Osteocyte (in vitro differentiated cells): ENCODE measurements at places on chromosomes 11 and 22. TPM values are rescaled to one million over a fixed set of nuclear protein-coding genes. Genes with fewer than 3 reads are reported as not detected.

GRCh38 chr22:29806196-29806595 is 31.9 kb downstream of the ASCC2 start:
- H3K27ac ChIP-seq, result no peak overlapping the region
- no peaks in the 10 kb centered on the region for H3K4me1 ChIP-seq
- no peak for DNase-seq
- no peak overlapping the region for H3K4me3 ChIP-seq

MYRF gene
- total RNA-seq, result 0.43 and 0.47 TPM in 2 replicates

GRCh38 chr11:119359365-119360214 is 13.1 kb upstream of the MFRP start:
- peaks cover 31% of the 10 kb centered on the region for H3K4me1 ChIP-seq
- no peak overlapping the region for H3K27ac ChIP-seq
- no peaks in the 10 kb centered on the region for H3K36me3 ChIP-seq
- peaks cover 2% of the 10 kb centered on the region for H3K27me3 ChIP-seq

DNA sequence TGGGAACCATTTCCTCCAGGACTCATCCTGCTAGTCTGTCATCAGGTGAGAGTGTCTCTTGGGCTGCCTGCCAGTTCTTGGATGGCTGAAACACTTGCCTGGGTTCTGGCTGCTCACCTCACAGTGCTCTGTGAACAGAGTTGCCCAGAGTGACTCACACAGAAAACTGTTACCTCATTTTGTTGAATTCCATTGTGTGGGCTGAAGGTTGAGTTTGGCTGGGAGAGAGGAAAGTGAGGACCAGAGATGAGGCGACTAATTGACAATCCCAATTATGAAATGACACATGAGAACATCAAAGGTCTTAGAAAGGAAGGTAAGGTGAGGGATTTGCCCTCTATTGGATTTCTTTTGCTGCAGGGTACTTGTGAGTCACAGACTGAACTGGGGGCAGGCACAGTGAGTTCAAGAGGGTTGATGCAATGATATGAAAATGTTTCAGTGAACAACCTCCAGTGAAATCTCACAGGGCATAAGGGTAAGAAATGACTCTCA is 20.2 kb upstream of the CALCB start:
- DNase-seq, result no peak
- H3K27ac ChIP-seq, result no peak overlapping the region
- H3K27me3 ChIP-seq, result peaks cover 2% of the 10 kb centered on the region
- H3K36me3 ChIP-seq, result no peaks in the 10 kb centered on the region
- H3K4me1 ChIP-seq, result no peaks in the 10 kb centered on the region
- H3K4me3 ChIP-seq, result no peak overlapping the region

DNA sequence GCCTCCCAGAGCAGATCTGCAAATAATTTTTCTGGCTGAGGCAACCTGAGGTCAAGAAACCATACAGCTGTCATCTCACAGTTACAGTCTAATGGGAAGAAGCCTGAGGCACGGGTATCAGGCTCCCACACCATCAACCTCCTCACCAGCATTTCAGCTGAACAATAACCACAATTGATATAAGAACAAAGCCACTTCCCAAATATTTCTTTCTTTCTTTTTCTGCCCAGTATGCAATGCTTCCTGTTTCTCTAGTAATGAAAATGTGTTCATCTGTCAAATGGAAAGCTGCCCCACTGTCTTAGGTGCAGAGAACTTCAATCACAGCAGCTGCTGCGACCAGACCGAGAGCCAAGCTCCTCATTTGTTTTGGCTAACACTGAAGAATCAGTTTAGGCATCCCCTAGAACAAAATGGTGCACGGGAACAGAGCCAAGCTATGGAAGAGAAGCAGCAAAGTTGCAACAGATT is 108.4 kb downstream of the BLID start:
- H3K36me3 ChIP-seq, result no peaks in the 10 kb centered on the region
- H3K4me1 ChIP-seq, result peaks cover 6% of the 10 kb centered on the region
- no peaks in the 10 kb centered on the region for H3K27me3 ChIP-seq
- H3K4me3 ChIP-seq, result no peak overlapping the region

DNA sequence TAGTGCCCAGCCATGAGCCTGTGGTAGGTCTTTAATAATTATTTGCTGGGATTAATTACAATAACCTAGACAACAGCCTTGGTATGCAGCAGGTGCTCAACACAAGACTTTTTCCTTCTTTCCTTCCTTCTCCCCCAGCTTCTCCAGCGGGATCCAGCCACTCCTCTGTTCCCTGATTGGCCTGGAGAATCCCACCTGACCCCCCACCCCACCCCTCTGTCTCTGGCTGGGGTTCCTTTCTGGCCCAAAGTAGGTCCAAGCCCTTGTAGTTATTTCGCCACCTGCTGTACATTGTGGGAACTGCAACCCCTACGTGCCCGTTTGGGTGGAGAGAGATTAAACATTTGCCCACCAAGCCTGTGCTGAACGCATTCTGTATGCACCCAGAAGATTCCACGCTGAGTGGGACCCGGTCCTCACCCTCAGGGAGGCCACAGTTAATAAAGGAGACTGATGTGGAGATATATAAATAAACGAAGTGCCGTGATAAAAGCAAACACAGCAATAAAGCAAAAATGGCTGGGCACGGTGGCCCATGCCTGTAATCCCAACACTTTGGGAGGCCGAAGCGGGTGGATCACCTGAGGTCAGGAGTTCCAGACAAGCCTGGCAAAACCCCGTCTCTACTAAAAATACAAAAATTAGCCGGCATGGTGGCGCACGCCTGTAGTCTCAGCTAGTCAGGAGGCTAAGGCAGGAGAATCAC is 32.1 kb upstream of the DGKZ start:
- peaks cover 1% of the 10 kb centered on the region for H3K4me1 ChIP-seq
- peak; percentile 90 for DNase-seq
- peak overlapping the region; percentile 65 for H3K27ac ChIP-seq
- peaks cover 30% of the 10 kb centered on the region for H3K36me3 ChIP-seq
- H3K4me3 ChIP-seq, result no peak overlapping the region

DNA sequence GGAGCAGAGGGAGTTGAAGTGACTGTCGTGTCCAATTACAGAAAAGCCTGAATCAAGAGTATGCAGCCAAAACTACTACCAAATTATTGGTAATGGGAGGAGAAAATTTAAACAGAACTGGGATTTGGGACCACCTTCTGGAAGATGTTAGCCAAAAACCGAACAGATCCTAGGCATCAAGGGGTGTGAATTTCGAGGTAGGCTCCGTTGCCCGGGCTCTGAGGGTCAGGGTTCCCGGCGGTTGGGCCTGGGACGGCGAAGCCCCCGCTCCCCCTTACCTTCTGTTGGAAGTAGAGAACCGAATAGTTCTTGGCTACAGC is 313 bp downstream of the PRCP start:
- no peak for DNase-seq
- H3K27me3 ChIP-seq, result no peaks in the 10 kb centered on the region
- H3K27ac ChIP-seq, result peak overlapping the region; percentile 96
- peaks cover 21% of the 10 kb centered on the region for H3K4me1 ChIP-seq
- H3K36me3 ChIP-seq, result no peaks in the 10 kb centered on the region
- peak overlapping the region; percentile 99 for H3K4me3 ChIP-seq

TRIM48 gene
- total RNA-seq, result not detected in 2 replicates

DNA sequence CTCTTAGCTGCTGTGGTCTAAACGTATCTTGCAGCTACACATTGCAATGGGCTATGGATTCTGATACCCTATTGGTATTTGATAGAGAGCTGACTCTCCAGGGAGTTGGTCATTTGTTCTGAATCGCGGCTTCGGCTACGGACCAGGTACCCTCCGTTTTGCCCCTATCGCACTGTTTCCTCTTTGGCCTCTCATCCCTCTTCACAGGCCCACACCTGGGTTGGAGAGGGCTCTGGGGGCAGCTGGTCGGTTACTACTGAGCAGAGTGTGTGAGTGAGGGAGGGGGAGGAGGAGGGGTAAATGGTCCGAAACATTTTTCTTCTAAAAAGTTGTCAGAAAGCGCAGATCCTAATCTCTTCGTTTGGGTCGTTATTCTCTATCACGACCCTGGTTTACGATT is 48.8 kb upstream of the HSD17B12 start:
- H3K4me3 ChIP-seq, result no peak overlapping the region
- peaks cover 50% of the 10 kb centered on the region for H3K27me3 ChIP-seq
- no peak for DNase-seq
- H3K36me3 ChIP-seq, result no peaks in the 10 kb centered on the region

PPFIBP2 gene
- total RNA-seq, result 72.6 and 74.1 TPM in 2 replicates

DNA sequence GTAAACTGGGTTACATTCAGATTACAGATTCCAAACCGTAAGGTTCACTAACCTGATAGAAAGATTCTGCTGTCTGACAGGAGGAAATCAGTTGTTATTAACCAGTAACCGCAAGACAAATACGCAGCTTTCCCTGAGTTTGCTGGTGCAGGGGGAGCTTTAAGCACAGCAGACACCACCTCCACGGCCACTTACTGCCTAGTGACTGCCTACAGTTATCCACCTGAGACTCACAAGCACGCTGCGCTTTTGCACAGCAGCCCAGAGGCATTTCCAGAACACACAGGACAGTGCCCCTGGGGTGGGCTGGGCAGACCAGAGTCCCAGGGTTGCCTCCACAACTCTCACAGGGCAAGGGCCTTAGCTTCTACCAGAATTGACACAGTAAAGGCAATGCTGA is 90.9 kb downstream of the CTTN start:
- no peaks in the 10 kb centered on the region for H3K27me3 ChIP-seq
- H3K27ac ChIP-seq, result no peak overlapping the region
- no peak for DNase-seq
- H3K4me3 ChIP-seq, result no peak overlapping the region
- no peaks in the 10 kb centered on the region for H3K4me1 ChIP-seq

DNA sequence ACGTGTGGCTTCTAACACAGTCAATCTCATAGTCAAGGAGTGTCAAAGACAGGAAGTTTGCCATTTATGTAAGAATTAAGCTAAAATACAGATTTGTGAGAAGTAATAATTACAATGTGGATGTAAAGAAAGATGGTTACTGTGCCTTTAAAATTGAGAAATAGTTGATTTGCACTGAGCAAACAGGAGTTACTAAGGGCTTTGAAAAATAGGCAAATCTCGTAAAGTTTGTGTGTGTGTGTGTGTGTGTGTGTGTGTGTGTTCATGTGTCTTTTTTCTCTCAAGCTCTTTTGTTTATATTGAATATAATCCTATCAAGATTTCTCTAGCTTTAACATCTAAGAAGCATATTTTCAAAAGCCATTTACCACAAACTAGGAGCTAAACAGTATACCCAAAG is 2284.5 kb downstream of the LRRC4C start:
- DNase-seq, result no peak
- H3K4me1 ChIP-seq, result no peaks in the 10 kb centered on the region
- H3K27me3 ChIP-seq, result peaks cover 4% of the 10 kb centered on the region
- H3K36me3 ChIP-seq, result no peaks in the 10 kb centered on the region
- H3K27ac ChIP-seq, result no peak overlapping the region
- H3K4me3 ChIP-seq, result no peak overlapping the region

DNA sequence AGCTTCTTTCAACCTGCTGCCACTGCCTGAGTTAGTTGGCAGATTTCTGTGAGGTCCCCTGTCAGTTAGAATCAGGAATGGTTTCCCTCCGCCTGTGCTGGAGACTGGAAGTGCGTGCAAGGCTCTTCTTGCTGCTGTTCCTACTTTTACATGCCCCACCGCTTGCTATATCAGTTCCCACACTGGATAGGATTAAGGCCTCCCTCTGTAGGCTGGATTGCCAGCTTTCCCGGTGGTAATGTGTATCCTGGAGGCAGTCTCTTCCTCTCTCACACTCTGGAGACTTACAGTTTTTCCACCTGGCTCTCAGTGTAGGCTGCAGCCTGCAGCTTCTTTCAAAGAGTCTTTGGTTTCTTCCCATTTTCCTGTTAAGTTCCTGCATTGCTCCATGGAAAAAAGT is 66.5 kb downstream of the ARHGAP42 start:
- peak overlapping the region; percentile 25 for H3K27ac ChIP-seq
- peaks cover 9% of the 10 kb centered on the region for H3K36me3 ChIP-seq
- H3K27me3 ChIP-seq, result no peaks in the 10 kb centered on the region
- no peak for DNase-seq

MRGPRF gene
- total RNA-seq, result 7.0 and 8.4 TPM in 2 replicates

- H3K27me3 ChIP-seq, result peaks cover 21% of the 10 kb centered on the region
- peaks cover 19% of the 10 kb centered on the region for H3K4me1 ChIP-seq
- H3K27ac ChIP-seq, result no peak overlapping the region
- H3K4me3 ChIP-seq, result no peak overlapping the region
Observed at GRCh38 chr11:114208377-114208776, 87.8 kb upstream of the NNMT start.

OR8D4 gene
- total RNA-seq, result not detected in 2 replicates

- H3K27me3 ChIP-seq, result peaks cover 2% of the 10 kb centered on the region
- peaks cover 5% of the 10 kb centered on the region for H3K36me3 ChIP-seq
- H3K27ac ChIP-seq, result no peak overlapping the region
- H3K4me3 ChIP-seq, result no peak overlapping the region
- peaks cover 28% of the 10 kb centered on the region for H3K4me1 ChIP-seq
- DNase-seq, result no peak
Observed at GRCh38 chr11:107561688-107562087, 3.8 kb downstream of the ALKBH8 start.

- H3K4me3 ChIP-seq, result no peak overlapping the region
- DNase-seq, result no peak
- peaks cover 48% of the 10 kb centered on the region for H3K36me3 ChIP-seq
- peaks cover 27% of the 10 kb centered on the region for H3K4me1 ChIP-seq
Observed at GRCh38 chr11:8698917-8699441, 16.4 kb downstream of the RPL27A start.

TRPC6 gene
- 40.7 and 43.8 TPM in 2 replicates for total RNA-seq

SHANK2 gene
- 0.03 and 0.16 TPM in 2 replicates for total RNA-seq
